ENCODE measurements at places on chromosomes 13 and 19. TPM values are rescaled to one million over a fixed set of nuclear protein-coding genes. Genes with fewer than 3 reads are reported as not detected.

Gene ZNF155
- 10.8 TPM for total RNA-seq

Gene PRR22
- total RNA-seq: 1.4 TPM

Gene ZNF792
- 13.5 TPM for total RNA-seq

Gene VSIG10L
- total RNA-seq: 1.7 TPM

Gene ADAMTS10
- 188 TPM for total RNA-seq

- DNase-seq: no peak
These were observed 12.9 kb upstream of the USE1 start for GRCh38 chr19:17202249-17202648.

- DNase-seq: no peak
These were observed 5.3 kb upstream of the PRKCG start for GRCh38 chr19:53876651-53877224.

GRCh38 chr13:35945368-35945767, 185.8 kb downstream of the DCLK1 start:
- DNase-seq: no peak

DNA sequence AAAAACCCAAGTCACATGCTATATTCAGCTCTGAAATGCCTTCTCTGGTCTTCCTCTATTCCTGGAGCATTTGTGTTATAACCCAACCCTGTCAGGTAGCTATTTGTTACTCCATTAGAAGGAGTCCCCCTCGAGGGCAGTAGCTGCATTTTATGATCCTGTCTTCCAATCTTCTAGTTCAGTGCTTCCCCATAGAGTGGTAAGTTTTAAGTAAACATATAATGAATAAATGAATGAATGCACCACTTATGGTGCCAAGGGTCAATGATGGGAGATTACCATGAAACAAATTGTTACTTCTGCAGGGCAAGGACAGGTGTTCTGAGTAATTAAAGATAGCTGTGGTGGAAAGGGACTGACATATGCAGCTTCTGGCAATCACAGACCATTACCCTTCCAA, 4.0 kb downstream of the RASL11A start:
- no peak for DNase-seq

DNA sequence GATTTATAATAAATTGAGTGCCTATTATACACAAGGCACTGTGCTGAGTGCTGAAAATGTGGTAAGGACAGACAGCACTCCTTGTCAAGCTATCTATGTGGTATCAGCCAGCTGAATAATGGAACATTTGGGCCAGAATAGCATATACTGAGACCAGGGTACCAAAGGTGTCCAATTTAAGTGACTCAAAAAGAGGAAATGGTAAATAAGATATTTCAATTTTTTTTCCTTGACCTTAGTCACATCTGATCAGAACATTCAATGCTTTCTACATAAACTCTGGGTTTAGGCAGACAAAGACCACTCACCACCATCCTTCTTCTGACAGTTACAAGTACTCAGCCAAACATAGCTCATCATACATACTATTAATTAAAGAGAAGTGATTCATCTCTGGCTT, 43.2 kb downstream of the RCBTB2 start:
- no peak for DNase-seq

DNA sequence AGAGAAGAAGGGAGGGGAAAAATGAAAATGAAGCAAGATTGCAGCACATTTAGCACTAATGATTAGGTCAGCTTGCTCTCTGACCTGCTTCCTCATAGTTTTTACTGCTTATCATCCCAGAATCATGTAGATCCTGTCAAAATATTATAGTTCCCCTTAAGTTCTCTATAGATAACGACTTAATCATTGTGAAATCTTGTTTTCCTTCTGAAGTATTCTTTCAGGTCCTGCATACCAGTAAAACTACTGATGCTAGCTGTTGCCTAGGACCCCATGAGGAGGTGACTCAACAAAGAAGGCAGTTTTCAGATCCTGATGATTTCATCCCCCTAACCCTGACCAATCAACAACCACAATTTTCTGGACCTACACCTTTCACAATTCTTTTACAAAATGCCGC, 1131.7 kb downstream of the SLITRK5 start:
- DNase-seq: no peak

- peak; percentile 48 for DNase-seq
These were observed 59.1 kb downstream of the CEBPG start for GRCh38 chr19:33432446-33433170.

DNA sequence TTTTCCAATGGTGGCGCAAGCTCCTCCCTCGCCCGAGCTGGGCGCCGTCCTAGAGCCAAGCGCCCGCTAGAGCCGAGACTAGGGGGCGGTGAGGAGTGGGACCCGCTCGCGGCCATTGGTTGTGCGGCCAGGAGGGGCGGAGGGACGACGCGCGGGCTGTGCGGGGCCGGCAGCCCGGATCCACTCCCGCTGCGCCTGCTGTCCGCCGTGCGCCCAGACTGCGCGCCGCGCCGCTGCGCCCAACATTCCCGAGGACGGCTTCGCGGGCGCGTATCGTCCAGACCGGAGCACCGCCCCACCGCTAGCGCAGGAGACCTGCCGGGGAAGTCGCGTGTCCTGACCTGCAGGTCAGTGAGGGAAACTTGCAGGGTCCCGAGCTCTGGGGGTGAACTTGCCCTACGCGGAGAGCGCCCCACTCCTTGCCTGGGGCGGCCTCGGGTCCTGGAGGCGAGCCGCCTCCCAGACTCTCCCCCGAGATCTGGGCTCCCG, at the start of gene SERTM1:
Gene SERTM1, plus strand, starts transcription at position 183 of the 489 bp plus-strand sequence. CDS start 21,059 bp downstream, outside the sequence.
- DNase-seq: peak; percentile 74

- DNase-seq: no peak
These were observed 7.6 kb upstream of the TSPAN16 start for GRCh38 chr19:11288349-11288748.

DNA sequence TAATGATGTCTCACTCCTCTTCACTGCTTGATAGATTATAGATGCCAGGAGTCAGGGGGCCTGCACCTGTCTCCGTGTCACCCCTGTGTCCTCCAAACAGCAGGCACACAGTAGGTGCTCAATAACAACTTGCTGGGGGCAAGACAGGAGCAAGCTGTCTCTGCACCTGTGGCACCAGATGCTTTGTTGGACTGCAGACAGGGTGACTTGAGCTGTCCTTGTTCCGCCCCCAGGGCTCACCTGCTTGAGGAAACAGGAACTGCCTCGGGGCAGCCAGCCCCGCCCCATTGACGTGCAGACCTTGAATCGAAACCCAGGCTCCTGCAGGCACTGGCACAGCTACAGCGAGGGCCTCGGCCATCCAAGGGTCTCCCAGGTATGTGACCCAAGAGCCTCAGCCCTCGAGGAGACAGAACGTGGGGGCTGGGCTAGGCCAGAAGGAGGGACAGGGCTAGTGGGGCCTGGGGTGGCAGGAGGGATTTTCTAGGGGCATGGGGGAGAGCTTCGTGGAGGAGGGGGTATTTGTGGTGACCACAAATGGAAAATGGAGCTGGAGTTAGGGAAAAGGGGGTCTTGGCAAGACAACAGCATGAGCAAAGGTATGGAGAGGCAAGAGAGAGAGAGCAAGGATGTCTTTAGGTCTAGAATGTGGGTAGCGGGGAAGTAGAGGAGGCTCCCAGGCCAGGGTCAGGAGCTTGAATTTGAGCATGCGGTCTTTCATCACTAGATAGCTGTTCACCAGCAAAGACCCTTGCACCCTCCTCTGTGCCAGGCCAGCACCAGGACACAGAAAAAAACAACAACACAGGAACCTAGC, at the start of gene HSH2D:
Gene HSH2D, plus strand, starts transcription at position 287 of the 817 bp plus-strand sequence. CDS start 5,066 bp downstream, outside the sequence.
- DNase-seq: peak; percentile 78

- no peak for DNase-seq
These were observed 9.8 kb downstream of the ZNF526 start for GRCh38 chr19:42229855-42230351.

DNA sequence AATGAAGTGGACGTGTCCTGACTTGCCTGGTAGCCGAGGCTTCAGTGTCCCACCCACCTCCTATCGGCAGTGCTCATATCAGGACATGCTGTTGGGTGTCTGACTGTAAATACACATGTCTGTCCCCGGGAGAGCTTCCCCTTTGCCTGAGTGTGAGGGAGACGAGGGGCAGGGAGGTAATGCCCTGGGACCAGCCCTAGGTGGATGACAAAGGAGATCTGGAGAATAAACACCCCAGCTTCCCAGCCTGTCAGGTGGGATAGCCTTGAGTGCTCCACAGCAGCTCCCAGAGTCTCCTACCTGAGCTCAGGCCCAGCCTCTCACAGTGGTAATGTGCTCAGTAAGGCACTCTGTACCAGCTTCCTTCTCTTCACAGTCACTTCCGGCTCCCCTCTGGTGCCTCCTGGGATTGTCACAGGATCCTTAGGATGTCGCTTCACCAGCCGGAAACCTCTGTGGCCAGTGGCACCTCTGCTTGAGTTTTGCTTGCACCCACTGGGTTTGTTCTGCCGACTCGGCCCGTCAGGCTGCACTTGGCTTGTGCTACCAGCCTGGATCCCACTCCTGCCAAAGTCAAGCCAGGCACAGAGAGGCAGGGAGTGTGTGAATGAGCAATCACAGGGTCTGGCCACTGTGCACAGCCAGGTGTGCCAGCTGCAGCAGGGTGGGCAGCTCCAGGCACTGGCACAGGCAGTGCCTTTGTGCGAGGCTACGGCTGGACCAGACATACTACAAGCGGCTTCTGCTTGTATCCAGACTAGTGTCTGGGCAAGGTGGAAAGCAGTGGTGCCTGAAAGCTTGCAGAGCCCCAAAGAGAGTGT, 54.4 kb upstream of the RGCC start:
- DNase-seq: no peak

GRCh38 chr19:17883627-17884410, 12.1 kb downstream of the SLC5A5 start:
- no peak for DNase-seq

DNA sequence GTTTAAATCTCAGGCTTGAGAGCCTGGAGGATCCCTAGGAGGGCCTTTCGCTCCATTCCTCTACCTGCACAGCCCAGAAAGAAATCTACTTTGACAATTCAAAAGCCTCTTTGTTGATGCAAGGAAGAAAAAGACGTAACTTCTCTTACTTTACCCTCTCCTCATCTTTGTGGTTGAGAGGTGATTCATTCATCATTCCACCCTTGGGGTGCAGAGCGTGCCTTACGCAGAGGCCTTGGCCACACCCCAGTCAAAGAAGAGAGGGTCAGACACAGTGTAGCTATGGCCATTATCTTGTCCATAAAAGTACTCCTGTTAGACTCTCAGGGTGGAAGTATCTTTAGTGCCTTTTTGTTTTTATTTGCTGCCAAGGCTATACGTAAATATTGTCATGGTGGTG, 184.0 kb downstream of the IRS2 start:
- no peak for DNase-seq

GRCh38 chr13:28140433-28141125, 2.2 kb downstream of the PAN3 start:
- DNase-seq: no peak

- DNase-seq: no peak
These were observed 219 bp upstream of the FSTL3 start for GRCh38 chr19:676007-676338.

GRCh38 chr19:12112701-12113100, 27.4 kb downstream of the ZNF20 start:
- no peak for DNase-seq

GRCh38 chr19:7307590-7308218, 13.5 kb upstream of the INSR start:
- DNase-seq: peak; percentile 14

Data from aorta (tissue), 5 donors.